ENCODE measurements at places on chromosomes 2 and 18. TPM values are rescaled to one million over a fixed set of nuclear protein-coding genes. Genes with fewer than 3 reads are reported as not detected.

DNA sequence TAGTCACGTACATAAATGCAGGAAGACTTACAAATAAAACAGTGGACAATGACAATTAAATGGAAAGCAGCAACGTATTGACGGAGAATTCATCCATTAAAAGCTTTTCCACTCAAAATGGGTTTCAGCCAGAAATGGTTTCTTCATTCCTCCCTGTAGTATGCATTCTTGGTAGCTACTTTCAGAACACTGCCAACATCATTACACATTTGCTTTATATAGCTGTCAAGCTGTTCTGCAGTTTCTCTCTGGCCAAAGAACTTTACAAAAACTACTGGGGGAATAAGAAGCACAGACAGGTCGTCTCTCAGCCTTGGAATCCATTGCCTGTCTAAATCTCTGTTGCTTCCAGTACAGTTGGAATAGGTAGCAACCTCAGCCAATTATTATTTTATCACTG is 84.1 kb upstream of the NCKAP5 start:
- no peak for DNase-seq

DNA sequence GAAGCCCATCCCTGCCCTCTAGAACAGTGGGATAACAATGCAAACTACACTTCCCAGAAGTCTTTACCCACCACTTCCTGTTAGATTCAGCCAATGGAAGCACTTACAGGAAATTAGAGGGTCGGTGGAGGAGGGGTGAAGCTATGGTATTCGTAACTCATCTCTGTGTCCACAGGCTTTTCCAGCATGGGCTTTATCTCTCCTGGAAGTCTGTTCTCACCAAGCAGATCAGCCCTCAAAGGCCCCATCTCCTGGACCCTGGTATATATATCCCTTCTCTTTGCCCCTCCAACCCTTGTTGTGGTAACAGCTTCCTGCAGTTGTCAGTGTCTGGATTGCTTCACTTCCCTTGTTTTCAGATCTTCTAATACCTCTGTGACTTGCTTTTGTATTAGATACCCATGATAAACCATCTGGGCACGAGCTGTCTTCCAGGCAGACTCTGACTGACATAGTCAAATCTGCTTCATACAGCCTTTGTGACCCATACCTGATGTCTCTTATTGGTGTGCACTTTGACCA is 475.0 kb upstream of the POU3F3 start:
- DNase-seq = no peak

WDR33 gene
- 50.7 TPM for total RNA-seq

FOXD4L1 gene
- 0.12 TPM for total RNA-seq

ANKRD30BL gene
- 1.6 TPM for total RNA-seq

DNA sequence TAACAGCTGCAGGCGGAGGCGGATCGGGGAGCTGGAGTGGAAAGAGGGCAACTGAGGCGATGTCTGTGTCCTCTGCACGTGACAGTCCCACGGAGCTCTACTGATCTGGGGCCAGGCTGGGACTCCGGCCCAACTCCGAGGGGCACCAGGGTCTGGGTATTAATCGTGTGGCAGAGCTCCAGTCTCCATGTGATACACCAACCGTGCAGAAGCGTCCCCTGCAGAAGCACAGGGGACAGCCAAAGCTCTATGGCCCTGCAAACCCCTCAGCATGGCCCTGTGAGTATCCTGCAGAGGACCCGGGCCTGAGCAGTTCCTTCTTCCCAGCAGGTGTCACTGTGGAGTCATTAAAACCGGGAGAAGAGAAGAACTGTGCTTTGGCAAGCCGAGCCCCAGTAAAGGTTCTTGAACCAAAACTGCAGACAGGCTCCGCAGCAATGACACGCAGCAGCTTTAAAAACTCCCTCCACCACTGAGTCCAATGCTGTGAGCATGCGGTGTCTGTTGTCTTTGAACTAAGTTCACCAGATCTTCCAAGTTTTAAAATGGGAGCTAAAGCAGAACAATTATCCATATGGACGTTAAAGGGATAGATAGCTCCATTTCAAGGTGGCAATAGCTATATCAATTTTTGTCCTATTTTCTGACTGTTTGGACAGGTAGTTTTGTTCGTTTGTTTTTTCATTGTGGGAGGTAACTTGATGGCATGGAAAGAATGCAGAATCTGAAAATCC is 79.4 kb downstream of the TMEM182 start:
- no peak for DNase-seq

DNA sequence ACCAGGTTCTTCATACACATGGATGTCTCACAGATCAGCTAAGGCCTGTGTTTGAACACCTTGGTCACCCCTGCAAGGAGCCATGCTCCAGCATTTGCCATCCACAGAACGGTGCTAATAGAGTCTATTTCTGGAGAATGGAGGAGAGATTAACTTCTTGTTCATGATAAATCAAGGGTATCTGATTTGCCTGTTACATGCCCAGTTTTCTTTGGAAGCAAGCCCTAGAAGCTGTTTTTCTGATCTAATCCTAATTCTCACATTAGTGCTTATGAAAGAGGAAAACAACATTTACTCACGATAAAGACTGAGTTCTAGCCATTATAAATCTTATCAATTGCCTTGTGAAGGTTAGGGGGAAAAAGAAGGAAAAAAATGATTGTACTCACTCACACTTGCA is 119.6 kb upstream of the DTNA start:
- DNase-seq = no peak

DNA sequence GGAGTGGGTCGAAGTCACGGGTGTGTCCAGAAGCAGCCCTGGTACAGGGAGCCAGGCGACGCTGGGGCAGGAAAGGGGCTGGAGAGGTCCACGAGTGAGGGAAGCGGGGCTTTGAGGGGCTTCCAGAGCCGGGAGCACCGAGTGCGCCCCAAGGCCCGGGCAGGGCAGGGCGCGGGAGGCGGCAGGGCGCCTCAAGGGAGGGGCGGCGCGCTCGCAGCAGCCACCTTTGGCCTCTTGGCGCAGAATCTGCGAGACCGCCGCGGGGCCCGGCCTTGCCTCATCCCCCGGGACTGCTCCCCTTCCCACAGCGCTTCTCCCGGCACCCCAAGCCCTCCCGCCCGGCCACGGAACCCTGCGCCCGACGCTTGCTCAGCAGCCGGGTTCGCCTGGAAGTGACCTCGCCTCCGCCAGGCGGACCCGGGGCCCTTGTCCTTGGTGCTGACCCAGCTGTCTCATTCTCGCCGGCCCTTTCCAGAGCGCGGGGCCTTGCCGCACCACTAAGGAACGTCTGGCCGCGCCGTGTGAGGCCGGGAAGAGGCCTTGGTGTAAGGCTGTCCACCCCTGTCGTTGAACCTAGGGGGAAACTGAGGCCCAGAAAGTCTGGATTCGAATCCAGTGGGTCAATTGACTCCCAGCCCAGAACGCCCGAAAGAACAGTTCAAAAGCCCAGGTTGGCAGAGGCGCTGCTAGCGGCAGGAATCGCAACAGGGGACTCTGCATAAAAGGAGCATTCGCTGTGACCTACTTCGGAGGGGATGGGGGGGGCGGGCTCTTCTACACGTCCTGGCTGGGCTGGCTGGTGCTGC is 584 bp upstream of the DNER start:
- DNase-seq = no peak

ITGA4 gene
- total RNA-seq = 2.0 TPM

AQP4 gene
- 1.1 TPM for total RNA-seq

CFAP221 gene
- total RNA-seq = 1.3 TPM

DNA sequence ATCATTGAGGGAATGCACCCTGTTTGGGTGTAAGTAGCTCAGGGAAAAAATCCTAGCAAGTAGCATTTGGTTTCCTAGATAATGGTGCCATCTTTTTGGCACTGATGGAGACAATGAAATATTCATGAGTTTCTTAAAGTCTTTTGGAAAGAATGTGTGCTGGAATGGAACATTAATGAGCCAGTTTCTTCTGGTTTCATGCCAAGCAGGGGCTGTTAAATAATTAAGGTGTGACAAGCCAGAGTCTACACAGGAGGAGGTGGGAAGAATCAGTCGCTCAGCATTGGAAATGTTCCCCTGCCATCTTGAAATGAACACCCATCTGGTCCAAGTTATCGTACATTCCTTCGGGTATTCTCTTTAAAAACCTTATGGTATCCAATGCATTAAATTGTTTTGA is 457.3 kb downstream of the RIT2 start:
- no peak for DNase-seq

NEB gene
- 0.46 TPM for total RNA-seq

DNA sequence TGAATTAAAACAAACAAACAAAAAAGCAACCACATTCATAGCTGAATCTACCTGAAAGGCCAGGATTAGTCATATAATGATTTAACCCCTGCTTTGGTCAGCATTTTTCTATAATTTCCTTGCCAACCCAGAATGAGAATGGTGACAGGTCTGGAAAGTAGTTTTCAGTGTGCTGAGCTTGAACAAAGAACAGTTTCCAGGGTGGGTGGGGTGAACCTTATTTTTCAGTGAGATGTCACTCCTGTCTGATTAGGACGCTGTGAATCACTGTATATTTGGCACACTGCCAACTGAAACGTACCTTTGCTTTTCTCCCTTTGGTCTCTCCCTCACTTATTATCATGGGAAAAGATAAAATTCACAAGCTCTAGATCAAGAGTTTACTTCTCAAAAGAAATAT is 35.0 kb upstream of the DSC1 start:
- DNase-seq = no peak

POTEF gene
- total RNA-seq = not detected

- DNase-seq = no peak
These were observed 32.9 kb upstream of the PPM1B start for GRCh38 chr2:44135771-44136170.

- DNase-seq = no peak
These were observed 273.2 kb upstream of the PARD3B start for GRCh38 chr2:204272089-204272488.

DNA sequence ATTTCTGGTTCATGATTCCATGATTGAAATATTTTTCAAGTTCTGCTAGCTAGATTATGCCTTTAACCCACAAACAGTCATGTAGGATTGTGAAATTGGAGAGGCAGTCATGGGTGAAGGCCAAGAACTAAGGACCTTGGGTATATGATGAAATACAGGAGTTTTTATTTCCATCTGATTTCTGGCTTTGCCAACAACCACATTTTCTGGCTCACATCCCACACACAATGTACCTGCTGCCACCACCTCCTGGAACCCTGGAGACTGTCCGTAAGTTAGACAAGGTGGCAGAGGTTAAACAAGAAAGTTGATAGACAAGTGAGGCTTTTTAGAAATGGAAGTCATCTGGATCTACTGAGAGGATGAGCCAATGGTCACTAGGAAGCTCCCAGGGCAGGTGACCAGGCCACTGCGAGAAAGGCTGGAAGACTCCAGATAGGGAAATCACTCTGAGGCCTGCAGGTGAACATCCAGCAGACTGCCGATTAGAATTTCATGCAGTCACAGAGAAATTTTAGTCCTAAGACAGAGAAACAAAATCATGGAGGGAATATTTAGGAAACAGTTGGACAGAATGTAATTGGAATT is 402.0 kb downstream of the ALK start:
- DNase-seq = no peak

GRCh38 chr2:150873396-150873772 is 385.9 kb upstream of the RND3 start:
- DNase-seq = no peak

DNA sequence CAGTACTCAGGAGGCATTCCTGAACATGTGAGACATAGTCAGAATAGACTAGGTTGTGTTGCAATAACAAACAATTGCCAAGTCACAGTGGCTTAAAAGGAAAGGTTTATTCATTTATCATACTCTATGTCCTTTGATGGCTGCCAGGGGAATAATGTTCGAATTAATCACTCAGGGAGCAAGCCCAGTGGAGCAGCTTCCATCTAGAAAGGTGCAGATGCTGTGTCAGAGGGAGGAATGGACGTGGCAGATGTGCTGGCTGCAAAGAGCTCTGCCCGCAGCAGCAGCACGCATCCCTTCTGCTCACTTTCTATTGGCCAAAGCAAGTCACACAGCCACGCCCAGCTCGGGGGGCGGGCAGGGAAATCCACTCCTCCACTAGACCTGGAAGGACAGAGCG is 105.9 kb upstream of the AQP4 start:
- DNase-seq = no peak

- DNase-seq = no peak
These were observed 144.3 kb downstream of the VAPA start for GRCh38 chr18:10057894-10058791.

GRCh38 chr2:31071741-31072140 is 66.5 kb downstream of the GALNT14 start:
- DNase-seq = no peak

ANTXR1 gene
- 152 TPM for total RNA-seq

DNA sequence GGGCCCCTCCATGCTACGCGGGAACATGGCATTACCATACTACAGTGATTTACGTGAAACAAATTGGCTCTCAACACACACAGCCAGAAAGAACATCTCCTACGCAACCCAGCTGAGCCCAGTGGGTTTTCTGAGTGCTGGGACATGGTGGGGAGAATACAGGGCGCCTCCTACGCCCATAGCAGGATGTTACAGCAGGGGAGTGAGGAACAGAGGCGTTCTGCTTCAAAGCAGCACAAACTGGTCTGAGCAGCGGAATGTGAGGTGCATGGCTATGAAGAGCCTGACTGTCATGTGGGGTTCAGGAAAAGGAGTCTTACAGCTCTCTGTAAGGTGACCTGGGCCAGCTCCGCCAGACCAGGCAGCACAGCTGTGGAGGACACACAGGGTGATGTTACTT is 108.6 kb upstream of the REV1 start:
- DNase-seq = no peak

DNA sequence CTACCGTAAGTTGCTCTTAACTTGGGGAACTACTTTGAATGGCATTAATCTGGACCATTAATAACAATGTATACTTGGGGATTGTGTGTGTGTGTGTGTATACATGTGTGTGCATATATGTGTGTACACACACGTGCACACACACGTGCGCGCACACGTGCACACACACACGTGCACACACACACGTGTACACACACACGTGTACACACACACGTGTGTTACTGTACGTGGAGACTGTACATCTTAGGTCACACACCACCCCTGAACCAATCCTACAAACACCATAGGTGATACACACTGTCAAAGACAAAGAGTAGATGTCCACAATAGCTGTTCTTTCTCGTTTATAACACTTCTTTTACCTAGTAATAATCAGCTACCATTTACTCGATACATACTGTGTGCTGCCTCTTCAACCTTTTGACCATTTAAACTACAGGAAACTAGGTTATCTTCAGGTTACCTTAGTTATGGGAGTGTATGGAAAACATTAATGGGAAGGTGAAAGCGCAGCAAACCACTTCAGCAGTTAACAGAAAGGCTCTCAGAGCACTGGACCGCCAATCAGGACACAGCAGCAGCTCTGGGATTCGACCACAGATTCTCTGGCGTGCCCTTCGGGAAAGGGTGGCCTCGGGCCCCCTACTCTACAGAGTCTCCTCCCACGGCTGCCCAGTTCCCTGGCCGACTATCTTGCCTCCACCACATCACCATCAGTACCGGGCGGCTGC is 894 bp upstream of the GCC2 start:
- no peak for DNase-seq

- DNase-seq = peak; percentile 56
These were observed 67.5 kb upstream of the AMMECR1L start for GRCh38 chr2:127953128-127953718.

DNA sequence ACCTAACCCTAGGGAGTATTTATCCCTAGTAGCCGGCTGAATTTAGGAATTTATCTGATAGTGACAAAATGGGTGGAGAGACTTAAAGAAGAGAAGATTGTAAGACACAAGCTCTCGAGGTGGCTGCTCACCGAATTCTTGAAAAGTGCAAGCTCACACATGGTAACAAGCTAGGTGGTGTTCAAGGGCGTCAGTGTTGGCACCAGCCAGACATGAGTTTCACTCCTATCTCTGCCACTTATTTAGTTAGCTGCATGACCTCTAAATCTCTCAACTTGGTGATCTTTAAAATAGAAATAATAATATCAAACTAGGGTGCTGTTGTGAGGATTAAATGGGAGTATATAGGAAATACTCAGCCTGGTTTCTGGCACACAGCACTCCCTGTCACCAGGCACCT is 102.6 kb upstream of the APCDD1 start:
- DNase-seq = no peak

- DNase-seq = no peak
These were observed 46.3 kb upstream of the CCDC150 start for GRCh38 chr2:196592911-196593881.
